ENCODE measurements at places on chromosomes 4 and X.

DNA sequence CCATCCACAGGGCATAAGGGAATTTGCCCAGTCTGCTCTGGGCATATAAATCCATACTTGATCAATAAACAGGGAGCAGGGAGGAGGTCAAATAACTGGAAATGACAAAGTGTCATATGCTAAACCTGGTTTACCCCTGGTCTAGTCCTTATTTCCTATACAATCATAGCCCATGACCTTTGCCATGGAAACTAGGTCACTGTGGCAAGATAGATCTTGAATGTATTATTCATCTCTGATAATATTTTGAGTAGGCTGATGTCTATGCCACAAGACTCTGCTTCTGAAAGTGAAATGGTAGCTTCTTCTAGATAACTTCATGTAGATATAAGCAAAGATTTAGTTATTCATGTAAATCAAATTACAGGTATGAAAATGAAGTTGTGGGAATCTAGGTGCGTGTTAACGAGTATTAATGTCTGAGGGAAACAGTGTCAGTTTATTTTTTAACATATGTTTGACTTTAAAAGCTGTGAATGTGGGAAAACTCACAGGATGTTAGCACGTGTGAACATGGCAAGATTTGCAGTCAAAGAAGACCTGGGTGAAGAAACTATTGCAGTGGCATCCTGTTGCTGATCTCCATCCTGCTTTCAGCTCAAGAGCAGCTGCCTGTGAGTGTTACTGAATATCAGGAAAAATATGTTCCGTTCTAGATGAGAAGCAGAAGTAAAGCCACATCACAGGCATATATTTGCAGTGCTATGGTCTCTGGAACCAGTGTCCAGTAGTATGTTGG is 81.8 kb upstream of the NDP start:
- no peak for DNase-seq

DNA sequence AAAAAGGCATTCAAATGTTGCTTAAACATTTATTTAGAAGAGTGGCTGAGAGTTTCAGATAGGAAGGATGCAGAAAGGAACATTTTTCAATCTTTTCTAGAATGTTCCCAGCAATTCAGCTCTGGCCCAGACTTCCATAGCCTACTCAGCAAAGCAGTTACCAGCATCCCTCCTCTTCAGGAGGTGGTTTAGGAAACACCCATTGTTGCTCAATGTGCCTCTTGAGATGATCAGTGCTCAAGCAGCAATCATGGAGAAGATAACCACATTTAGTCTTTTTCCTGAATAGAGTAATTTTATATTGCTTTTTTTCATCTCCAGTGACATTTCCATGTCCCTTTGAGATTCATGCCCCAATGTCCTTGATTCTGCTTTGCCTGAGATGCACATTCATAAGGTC is 328.7 kb upstream of the PPARGC1A start:
- no peak for DNase-seq

- DNase-seq, result no peak
Observed at GRCh38 chr4:82524570-82525152, 37.1 kb downstream of the TMEM150C start.

DNA sequence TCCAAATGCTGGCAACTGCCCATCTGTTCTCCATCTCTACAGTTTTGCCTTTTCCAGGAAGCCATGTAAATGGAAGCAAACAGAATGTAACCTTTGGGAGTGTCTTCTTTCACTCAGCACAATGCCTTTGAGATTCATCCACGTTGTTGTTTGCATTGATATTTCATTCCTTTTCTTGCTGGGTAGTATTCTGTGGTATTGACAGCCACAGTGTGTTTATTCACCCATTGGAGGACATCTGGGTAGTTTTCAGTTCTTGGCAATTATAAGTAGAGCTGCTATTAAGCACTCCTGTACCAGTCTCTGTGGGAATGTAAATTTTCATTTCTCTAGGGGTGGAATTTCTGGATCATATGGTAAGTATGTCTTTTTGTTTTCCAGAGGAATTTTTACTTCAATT is 194.3 kb upstream of the RPS6KA3 start:
- no peak for DNase-seq

DNA sequence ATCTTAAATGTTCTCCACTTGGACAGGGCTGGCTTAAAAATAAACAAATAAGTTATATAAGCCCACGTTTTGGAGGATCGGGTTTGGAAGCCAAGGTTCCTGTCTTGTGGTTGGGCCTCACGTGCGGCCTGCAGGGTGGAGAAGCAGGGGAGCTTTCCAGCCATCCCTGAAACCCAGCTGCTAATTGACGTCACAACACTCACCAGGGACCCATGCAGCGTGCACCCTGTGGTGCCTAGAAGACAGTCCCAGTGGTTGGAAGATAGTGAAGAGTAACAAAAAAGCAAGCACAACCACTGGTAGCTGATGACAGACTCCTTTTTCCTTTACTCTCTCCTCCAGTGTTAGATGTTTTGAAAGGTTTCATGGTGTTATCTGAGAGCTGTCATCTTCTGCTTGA is 142.0 kb upstream of the RBPJ start:
- DNase-seq, result no peak

GRCh38 chrX:21747558-21747957 is 10.4 kb downstream of the SMPX start:
- no peak for DNase-seq

DNA sequence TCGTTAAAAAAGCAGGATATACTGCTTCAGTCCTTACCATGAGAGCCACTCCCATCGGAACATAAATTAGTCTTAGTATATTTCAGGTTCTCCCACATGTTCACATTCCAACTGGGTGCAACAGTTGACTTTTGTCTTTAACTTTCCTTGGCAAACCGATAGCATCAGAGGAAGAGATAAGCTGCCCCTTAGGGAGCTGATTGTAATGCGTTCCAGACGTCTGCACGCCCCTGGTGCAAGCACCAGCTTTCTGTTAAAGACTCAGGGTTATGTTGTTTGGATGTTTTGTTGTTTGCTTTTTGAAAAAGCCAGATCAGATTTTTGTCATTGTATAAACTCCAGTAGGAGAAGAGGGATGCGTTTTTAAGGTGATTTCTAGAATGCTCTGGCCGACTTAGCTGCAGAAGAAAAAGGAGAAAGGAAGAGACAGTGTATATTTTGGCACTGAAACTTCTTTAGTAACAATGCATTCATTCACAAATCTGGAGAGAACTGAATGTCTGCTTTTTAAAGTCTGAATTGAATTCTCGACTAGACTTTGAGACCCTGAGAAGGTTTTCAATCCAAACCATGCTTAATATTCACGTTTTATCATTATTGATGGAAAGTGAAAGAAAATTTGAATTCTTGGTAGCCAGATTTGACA is 160.9 kb downstream of the CBR4 start:
- no peak for DNase-seq

DNA sequence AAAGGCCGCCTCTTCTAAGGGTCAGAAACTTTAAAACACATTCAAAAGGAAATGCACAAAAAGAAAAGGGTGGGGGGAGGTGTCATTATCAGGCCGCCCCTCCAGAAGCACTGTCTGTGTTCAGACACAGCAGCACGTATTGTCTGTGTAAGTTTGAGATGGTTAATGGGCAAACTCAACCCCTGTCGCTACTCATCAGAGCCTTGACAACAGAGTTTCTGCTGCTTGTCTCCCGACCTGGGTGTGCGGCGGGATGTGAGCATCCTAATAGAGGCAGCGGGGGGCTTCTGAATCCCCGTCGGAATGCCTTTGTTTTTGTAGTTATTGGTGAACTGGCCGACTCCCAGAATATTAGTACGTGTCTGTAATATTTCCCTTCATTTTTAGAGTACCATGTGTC is 158.9 kb downstream of the DCTD start:
- DNase-seq, result no peak

GRCh38 chr4:42609051-42609450 is 47.9 kb downstream of the ATP8A1 start:
- DNase-seq, result no peak

- DNase-seq, result no peak
Observed at GRCh38 chr4:98501383-98501782, 157.0 kb downstream of the TSPAN5 start.

GRCh38 chr4:147138171-147138570 is 192.5 kb upstream of the TTC29 start:
- DNase-seq, result no peak

GRCh38 chr4:40607221-40607620 is 22.4 kb downstream of the RBM47 start:
- DNase-seq, result no peak

GRCh38 chr4:87414816-87415215 is 7.6 kb upstream of the NUDT9 start:
- DNase-seq, result no peak

DNA sequence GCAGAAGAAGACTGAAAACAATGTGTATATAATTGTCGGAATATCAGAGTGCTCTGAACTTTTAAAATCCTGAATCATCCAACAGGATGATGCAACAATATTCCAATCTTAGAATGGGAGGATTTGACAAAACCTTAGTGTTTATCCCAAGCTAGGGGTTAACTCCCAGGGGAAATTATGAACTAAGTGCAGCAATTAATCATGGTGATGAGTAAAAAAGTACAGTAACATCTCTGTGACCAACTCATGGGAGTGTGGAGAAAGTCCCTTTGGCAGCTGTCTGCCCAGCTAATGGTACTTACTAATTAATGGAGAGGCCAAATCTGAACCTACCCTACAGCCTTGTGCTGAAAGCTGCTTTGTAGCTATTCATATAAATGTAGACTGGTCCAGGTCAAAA is 257.6 kb upstream of the DDX53 start:
- no peak for DNase-seq

DNA sequence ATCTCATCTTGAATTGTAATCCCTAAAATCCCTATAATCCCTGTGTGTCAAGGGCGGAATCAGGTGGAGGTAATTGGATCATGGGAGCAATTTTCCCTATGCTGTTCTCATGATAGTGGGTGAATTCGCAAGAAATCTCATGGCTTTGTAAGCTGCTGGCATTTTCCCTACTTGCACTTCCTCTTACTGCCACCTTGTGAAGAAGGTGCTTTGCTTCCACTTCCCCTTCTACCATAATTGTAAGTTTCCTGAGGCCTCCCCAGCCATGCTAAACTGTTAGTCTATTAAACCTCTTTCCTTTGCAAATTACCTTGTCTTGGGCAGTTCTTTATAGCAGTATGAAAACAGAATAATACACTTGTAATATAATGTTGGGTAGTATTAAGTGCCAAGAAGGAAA is 1087.4 kb upstream of the SLIT2 start:
- DNase-seq, result no peak

GRCh38 chr4:76696109-76696508 is 201.8 kb downstream of the SOWAHB start:
- no peak for DNase-seq

DNA sequence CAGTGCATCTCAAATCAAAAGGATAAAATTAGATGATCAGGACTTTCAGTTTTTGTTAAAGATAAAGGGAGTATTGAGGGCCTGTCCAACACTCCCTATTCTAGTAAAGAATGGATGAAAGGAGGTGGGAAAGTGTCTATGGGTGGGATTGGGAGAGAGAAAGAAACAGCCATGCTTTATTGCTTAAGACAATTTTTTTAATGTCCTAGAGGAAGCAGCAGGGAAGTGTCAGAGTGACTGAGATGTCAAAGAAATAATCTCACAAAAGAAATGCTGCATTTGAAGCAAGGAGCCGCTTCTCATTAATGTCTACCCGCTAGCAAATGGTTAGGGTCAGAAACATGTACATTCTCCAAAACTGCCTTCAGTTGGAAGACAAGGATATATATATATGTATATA is 117.4 kb upstream of the GALNT7 start:
- DNase-seq, result no peak

- no peak for DNase-seq
Observed at GRCh38 chrX:46375831-46376230, 169.4 kb downstream of the ZNF674 start.

DNA sequence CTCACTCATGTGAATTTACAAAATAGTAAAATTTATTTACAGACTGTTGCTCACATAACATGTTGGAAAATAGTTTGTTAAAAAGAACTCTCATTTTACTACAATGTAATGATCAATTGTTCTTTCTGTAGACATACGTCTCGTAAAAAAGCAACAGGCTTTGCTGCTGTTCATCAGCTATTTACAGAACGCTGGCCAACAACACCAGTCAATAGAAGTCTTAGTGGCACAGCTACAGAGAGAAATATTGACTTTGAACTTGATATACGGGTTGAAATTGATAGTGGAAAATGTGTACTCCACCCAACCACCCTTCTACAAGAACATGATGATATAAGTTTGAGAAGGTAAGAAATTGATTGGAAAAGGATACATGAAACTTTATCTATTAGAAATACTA is 47.6 kb upstream of the ADAD1 start:
- no peak for DNase-seq

- DNase-seq, result no peak
Observed at GRCh38 chr4:73709451-73710033, 30.8 kb upstream of the CXCL8 start.

GRCh38 chr4:142402156-142402555 is 443.9 kb downstream of the INPP4B start:
- DNase-seq, result no peak

DNA sequence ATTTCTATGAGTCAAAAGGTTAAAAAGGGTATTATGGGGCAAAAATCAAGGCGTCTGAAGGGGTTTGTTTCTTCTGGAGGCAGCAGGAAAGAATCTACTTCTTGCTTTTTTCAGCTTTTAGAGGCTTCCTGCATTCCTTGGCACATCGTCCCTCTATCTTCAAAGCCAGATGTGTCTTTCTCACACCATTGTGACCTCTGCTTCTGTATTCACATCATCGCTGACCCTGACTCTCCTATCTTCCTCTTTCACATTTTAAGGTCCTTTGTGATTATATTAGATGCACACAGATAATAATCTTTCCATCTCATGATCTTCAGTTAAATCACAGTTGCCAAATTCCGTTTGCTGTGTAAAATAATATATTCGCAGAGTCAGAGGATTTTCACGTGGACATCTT is 112.7 kb downstream of the PPP4R3C start:
- no peak for DNase-seq

DNA sequence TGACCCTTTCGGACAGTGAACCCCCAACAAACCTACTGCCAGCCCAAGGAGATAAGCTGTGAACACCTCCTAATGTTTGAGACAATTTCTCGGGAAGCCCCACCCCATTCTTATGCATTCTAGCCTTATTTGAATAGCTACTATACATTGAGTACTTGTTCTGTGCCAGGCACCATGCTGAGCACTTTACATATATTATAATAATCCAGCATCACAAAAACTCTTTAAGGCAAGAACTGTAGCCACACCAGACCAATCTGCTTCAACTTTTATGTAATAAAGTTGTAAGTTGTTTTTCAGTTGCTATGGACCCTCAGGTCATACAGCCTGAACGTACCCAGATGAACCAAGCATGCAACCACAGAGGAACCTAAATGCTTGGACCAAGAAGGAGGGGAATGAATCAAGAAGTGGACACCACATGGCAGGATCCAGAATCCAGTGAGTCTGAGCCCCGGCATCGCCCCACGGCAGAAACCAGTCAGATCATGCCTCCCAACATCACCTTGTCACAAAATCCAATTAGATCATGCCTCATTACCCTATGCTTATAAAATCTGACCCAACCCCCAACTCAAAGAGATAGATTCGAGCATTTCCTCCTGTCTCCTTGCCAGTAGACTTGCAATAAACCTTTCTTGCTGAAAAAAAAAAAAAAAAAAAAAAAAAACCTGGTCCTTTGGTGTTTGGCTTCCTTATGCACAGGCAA is 225.0 kb downstream of the QDPR start:
- DNase-seq, result no peak

GRCh38 chrX:111355523-111356115 is 56.4 kb downstream of the DCX start:
- no peak for DNase-seq

GRCh38 chr4:41446391-41446790 is 91.6 kb upstream of the LIMCH1 start:
- no peak for DNase-seq
